ENCODE measurements at places on chromosomes 4 and X.

DNA sequence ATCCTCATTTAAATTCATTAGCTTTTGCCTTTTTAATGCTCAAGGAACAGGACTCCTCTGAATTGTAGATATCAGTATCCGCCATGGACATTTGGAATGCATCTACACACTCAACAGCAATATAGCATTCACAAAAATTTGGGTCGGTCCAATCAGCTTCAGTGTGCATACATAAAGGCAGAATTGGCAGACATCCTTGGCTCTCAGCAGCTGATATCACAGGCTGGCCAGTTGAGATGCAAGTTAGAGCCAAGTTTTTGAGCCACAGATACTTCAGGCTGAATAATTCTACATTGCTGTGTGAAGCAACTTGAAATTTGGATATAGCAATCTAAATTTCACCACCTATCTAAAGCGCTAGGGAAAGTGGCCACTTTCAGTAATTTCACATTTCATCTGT lies 821.1 kb downstream of the PCDH19 start:
- no peak for DNase-seq

DNA sequence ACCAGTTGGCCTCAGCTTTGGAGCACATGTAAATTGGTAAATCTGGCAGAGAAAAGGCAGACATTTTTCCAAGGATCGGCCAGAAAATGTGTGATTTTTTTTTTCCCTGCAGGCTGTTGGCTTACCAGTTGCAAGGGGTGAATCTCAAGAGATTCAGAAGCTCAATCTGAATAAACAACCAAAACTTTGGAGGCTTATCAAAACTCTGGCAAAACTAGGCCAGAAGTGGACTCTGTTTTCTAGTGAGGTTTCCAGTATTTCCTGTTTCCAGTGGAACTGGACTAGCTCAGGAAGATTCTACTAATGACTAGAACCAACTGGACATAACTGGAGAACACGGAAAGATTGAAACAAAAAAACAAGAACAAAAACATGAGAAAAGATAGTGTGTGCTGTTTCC lies 191.3 kb downstream of the SMIM20 start:
- no peak for DNase-seq

DNA sequence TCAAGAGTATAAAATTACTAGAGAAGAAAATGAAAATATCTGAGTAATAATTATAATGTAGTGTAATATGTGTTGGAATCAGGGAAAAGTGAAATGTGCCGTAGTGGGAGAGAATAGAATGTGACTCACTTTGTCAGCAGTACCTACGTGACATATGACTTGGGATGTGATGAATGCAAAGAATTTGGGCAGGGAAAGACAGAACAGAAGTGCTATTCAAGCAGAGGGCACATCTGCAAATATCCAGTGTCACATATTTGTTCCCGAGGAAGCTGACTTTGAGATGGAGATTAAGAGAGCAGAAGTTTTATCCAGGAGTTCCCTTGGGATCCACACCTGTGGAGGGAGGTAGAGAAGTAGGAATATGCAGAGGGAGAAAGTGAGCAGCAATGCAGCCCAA lies 69.3 kb upstream of the HS3ST1 start:
- DNase-seq: no peak

DNA sequence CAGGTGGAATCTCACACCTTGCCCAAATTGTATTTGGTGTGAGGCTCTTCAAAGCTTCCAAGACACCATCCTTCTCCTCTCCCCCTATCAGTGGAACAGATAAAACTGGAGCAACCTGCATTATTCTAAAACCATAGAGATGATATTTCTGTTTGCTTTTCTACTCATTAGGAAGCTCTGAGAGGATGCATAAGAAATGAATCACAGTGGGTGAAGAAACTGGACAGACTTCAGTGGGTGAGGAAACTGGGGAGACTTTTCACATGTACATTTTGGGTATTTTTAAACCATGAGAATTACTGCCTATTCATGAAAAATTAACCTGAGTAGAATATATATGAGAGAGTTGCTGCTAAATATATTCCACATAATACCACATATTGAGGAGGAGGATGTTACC lies 16.4 kb downstream of the HAND2 start:
- no peak for DNase-seq

GRCh38 chr4:123877551-123877950 lies 481.0 kb downstream of the SPRY1 start:
- no peak for DNase-seq

DNA sequence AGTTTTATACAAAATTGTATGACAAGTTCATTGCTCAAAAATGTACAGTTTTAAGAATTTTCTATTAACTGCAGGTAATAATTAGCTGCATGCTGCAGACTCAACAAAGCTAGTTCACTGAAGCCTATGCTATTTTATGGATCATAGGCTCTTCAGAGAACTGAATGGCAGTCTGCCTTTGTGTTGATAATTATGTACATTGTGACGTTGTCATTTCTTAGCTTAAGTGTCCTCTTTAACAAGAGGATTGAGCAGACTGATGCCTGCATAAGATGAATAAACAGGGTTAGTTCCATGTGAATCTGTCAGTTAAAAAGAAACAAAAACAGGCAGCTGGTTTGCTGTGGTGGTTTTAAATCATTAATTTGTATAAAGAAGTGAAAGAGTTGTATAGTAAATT lies 131.0 kb downstream of the TET2 start:
- no peak for DNase-seq

DNA sequence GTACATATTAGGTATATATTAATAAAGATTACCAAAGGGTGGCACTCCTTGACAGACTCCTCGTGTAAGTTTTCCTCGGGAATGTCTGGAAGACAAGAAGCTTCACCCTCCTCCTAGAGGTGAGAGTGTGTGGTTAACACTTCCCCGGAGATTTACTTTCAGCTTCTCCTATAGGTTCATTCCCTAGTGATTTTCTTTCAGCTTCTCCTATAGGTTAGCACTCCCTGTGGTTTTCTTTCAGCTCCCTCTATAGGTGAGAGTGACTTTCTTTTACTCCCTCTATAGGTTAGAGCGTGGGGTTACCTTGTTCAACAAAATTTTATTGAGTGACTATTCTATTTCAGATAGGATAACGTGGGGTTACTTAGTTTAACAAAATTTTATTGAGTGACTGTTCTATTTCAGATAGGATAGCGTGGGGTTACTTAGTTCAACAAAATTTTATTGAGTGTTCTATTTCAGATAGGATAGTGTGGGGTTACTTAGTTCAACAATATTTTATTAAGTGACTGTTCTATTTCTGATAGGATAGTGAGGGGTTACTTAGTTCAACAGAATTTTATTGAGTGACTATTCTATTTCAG lies 106.0 kb upstream of the PLAC1 start:
- DNase-seq: no peak

DNA sequence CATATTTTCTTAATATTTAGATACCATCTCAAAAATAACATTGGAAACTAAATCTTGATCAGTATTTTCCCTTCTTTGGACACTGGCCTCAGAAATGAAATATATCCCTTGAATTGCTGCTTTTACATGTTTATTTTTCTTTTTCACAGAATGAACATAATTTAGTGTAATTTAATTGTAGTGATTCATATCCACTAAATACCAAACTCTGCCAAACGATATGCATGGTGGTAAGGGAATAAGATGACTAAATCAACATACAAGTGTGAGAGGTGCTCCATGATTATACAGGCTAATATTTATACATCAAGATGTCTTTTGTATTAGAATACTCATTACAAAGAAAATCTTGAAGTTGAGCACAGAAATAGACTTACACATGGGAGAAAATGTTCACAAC lies 216.8 kb upstream of the PACRGL start:
- DNase-seq: no peak

- no peak for DNase-seq
Measured at GRCh38 chrX:24335871-24336270, 22.0 kb upstream of the SUPT20HL2 start.

DNA sequence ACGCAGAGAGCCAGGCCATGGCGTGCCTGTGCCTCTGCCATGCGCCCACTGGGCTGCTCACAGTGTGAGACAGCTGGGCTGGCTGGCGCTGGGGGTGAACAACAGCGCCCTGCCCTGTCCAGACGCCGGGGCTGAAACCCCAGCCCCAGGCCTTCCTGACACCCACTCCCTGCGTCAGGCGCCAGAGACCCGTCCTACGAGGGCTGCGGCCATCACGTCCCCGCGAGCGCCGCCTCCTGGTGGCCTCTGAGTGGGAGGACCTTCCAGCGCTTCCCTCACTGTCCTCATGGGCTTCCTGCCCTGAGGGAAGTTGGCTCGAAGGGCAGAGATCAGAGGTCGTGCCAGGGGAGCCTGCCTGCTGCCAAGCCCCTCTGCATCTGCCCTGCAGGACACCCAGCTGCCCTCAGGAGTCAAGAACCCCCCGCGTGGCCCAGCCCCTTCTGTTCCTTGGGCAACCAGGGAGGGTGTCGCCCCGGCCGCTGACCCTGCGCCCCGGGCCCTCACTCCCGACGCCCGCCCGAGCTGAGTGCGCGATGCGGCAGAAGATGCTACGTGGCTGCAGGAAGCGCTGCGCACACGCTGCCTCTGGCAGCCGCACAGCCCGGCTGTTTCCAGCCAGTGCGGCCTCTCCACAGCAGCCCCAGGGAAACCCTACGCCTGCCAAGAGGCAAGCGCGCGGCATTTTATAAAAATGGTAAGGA lies 16.2 kb downstream of the NELFA start:
- DNase-seq: no peak

DNA sequence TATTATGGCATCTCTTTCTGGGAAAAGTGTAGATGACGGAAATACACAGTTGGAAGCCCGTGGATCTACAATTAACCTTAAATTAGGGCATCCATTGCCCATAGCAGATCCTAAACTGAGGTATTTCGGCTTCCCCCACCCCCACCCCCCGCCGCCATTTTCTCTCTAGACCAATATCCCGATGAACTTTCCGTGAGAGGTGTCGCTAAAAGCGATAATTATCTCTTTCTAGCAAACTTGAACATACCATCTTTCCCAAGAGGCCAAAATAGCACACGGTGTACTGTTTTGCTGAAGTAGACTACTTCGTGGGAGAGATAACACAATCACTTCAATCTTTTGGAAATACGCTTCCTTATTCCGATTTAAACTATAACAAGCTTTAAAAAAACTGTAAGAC lies 554 bp downstream of the KLHL15 start:
- DNase-seq: no peak

DNA sequence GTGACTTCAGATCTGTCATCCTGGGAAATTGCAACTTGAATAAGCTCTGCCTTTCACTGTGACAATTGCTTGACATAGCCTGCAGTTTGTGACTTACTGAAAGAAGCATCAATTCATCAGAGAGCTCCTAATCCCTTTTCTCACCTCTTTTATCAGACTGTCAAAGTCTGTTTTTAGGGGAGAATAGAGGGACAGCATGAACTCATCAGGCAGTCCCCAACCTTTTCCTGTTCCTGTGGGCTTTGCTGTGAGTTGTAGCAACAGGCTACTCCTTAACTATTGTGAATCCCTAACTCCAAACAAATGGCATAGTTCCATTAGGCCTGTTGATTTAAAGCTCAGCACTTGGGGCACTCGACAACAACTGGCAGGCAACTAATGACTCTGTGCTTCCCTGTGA lies 64.9 kb downstream of the DOCK11 start:
- no peak for DNase-seq

DNA sequence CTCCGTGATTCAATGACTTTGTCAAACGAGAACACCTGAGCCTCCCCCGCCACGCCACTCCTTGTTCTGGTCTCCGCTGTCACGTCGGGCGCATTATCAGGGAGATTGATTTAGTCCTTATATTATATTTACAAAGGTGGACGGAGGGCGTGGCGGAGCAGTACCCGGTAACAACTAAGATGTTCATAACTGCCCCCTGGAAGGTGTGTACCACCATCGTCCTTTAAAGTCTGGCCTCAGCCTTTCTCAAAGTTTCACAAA lies 284.2 kb downstream of the PACRGL start:
- no peak for DNase-seq

- DNase-seq: no peak
Measured at GRCh38 chr4:17667253-17667652, 52.8 kb downstream of the MED28 start.

- DNase-seq: no peak
Measured at GRCh38 chrX:153863251-153863991, 22.6 kb downstream of the L1CAM start.
